ENCODE measurements at places on chromosomes 13 and 19.
A peak's percentile ranks its signal among the peaks of the same experiment; 100 is the strongest.

- peak; percentile 8 for DNase-seq
Measured at GRCh38 chr13:74206061-74206561, 71.9 kb upstream of the KLF12 start.

DNA sequence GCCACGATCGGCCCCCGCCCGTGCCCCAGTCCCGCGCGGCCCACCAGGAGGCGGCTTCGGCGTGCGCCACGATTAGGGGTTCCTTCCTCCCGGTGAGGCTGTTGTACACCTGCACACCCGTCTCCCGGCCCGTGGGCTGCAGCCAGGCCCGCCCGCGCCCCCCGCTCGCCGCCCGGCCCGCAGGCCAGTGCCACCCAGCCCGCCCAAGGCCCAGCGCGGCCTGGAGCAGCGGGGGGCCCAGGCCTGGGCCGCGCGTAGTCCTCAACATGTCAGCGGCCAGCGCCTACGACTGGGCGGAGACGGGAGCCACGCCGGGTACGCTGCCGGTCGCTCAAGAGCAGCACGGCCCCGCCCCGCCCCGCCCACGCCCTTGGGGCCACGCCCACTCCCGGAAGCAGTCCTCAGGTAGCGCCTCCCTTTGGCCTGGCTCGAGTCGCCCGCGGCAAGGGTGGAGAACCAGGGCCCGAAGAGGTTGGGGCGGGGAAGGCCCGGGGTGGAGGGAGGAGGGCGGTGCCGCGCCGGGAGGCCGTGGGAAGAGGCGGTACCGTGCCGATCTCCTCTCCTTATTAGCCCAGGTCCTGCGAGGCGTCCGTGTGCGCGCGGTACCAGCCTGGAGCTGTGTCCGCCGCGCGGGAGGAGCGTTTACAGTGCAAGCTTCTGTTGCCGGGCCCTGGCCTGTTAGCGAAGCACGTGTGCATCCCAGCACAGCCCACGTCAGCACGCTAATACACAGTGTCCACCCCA is at the start of gene CARS2:
Gene CARS2, minus strand, starts transcription at position 291 of the 744 bp plus-strand sequence. Its CDS starts 23 bp downstream, at position 268.
- DNase-seq = peak; percentile 93

DNA sequence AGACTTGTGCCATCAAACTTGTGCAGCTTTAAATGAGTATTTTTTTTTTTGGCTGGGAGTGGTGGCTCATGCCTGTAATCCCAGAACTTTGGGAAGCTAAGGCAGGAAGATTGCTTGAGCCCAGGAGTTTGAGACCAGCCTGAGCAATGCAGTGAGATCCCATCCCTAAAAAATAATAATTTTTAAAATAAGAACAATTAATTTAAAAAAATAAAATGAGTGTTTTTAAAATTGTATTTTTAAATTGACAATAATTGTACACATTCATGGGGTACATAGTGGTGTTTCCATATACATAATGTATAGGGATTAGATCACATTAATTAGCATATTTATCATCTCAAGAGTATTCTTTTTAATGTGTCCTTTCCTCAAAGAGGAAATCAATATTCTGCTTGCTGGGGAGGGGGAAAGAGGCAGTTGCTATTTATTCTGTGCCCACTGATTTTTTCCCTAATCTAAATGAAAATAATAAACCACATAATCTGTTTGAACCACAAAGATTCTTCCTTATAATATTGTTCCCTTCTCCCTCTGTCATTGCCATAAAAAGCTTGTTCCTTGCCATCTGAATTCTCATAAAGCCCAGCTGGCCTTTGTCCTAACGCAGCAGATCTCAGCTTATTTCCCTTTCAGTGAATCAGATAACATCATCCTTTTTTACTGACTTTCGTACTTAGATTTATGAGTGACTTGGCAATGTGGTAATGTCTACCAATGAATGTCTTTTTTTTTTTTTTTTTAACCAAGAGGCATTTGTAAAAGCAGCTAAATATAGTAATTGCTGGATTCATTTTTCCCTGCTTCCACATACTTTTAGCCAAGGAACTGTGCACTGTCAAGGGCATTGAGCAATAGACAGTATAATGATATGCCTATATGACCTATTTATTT is 81.8 kb upstream of the RUBCNL start:
- DNase-seq = peak; percentile 68

- no peak for DNase-seq
Measured at GRCh38 chr19:35844482-35845214, 7.7 kb downstream of the NPHS1 start.

DNA sequence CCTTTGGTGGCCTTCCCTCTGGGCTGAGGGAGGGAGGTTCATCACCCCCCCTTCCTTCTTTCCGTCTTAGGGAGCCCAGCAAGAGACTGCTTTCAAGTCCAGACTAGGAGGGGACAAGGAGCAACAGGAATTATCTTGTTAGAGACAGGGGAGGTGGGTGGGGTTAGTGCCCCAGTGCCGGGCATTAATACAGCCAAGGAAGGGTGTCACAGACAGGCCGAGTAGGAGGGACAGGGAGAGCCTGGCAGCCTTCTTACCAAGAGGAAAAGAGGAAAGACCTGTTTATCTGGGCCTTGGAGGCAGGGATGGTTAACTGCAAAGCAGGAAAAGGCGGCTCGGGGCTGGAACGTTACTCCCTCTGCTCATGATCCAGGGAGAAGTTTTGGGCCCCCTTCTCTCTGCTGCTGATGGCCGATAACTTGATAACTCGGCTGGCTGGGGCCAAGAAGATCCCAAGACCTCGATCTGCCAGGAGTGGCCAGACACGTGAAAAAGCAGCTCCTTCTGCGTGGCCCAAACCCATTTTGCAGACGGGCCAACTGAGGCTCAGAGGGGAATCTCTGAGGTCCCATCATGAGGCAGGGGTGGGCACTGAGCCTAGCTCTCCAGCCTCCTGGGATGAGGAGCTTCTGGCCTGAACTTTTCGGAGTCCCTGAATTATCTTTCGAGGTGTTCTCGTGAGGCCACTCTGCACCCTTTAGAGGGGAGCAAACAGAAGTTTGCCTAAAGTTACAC is 79.3 kb downstream of the PTPRS start:
- no peak for DNase-seq

DNA sequence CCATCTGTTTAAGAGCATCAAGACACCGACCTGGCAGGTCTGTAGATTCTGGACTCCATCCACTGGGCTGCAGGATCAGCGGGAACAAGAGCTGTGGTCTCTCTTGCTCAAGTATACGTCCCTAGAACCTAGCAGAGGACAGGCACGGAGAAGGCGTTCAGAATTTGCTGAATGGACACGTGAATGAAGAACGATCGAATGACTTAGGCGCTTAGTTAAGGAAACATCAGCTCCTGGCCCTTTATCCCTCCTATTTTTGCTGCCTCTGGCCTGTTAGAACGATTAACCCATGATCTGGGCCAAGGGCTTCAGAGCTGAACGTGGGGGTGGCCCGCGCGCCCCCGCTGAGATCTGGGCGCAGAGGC is 953 bp downstream of the DZIP1 start:
- DNase-seq = peak; percentile 48

- DNase-seq = no peak
Measured at GRCh38 chr13:83295686-83296085, 586.6 kb downstream of the SLITRK1 start.

- no peak for DNase-seq
Measured at GRCh38 chr13:109271061-109271460, 515.3 kb downstream of the IRS2 start.

DNA sequence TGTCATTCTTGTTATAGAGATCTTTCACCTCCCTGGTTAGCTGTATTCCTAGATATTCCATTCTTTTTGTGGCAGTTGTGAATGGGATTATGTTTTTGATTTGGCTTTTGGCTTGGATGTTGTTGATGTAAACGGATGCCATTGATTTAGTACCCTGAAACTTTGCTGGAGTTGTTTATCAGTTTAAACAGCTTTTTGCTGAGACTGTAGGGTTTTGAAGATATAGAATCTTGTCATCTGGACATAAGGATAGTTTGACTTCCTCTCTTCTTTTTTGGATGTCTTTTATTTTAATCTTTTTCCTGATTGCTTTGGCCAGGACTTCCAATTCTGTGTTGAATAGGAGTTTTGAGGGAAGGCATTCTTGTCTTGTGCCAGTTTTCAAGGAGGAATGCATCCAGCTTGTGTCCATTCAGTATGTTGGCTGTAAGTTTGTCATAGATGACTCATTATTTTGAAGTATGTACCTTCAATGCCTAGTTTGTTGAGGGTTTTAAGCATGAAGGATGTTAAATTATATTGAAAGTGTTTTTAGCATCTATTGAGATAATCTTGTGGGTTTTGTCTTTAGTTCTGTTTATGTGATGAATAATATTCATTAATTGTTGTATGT is 16.8 kb downstream of the ZNF431 start:
- no peak for DNase-seq

GRCh38 chr13:43992211-43992610 is 112.5 kb downstream of the LACC1 start:
- DNase-seq = no peak

- no peak for DNase-seq
Measured at GRCh38 chr19:58545286-58546018, 1.6 kb downstream of the TRIM28 start.

- DNase-seq = no peak
Measured at GRCh38 chr13:39281539-39282150, 243.4 kb downstream of the NHLRC3 start.

GRCh38 chr13:31088826-31089420 is 72.8 kb downstream of the HSPH1 start:
- DNase-seq = no peak

- no peak for DNase-seq
Measured at GRCh38 chr19:57165846-57166245, 1.4 kb downstream of the DUXA start.

DNA sequence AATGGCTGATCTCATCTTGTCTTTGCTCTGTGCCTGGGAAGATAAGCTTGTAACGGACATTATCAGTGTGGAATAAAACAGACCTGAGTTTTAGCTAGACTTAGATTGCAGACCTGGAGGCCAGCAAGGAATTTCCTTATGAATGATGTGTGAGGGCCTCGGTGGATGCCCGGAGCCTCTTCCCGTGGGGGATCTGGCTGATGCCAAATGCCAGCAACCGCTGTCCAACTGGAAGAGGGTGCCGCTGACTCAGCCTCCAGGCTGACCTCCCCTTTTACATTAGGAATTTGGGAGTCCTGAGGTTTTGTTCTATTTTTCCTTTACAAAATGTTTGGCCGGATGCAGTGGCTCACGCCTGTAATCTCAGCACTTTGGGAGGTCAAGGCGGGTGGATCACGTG is 19.6 kb upstream of the LILRA2 start:
- no peak for DNase-seq

DNA sequence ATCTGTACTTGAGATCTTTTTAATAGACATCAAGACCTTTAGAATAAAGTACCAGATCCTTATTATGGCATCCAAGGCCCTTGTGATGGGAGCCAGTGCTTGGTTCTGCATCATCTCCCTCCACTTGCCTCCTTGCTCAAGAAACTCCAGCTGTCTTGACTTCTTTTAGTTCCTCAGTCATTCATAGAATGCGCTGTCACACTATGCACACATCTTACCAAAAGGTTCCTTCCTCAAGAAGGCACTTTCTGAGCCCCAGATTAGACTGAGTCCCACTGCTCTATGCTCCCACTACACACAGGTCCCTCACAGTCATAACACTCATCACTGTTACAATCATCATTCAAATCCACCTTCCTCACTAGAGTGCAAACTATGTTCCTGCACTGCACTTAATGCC is 57.8 kb upstream of the ITM2B start:
- DNase-seq = no peak

- DNase-seq = peak; percentile 71
Measured at GRCh38 chr13:35157143-35157755, 215.2 kb downstream of the NBEA start.

- no peak for DNase-seq
Measured at GRCh38 chr19:33301900-33302174, 497 bp downstream of the CEBPA start.

DNA sequence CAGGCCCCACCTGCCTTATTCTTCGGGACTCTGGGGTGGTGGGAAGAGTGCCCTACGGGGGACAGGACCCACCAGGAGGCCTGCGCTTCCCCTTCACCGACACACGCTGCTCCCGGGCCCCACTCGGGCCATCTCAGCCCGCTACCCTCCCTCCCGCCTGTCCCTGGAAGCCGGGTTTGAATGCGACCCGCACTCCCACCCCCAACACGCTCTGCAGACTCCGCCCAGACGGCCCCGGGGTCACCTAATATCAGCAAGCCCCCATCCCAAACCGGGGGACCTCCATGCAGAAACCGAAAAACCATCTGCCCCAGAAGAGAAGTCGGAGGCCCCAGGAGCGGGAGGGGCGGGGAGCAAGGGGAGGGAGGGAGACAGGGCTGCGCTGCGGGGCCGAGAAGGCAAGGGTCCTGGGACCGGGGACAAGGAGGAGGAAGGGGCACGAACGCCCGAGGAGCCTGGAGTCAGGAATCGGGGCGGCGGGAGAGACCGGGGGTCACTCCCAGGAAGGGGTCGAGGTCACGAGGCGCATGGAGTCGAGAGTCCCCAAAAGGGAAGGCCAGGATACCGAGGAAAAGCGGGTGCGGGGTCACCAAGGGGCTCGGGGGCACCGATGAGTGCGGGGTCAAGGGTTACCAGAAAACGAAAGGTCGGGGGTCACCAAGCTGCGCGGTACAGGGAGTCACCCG is 766 bp downstream of the SBNO2 start:
- DNase-seq = peak; percentile 60

DNA sequence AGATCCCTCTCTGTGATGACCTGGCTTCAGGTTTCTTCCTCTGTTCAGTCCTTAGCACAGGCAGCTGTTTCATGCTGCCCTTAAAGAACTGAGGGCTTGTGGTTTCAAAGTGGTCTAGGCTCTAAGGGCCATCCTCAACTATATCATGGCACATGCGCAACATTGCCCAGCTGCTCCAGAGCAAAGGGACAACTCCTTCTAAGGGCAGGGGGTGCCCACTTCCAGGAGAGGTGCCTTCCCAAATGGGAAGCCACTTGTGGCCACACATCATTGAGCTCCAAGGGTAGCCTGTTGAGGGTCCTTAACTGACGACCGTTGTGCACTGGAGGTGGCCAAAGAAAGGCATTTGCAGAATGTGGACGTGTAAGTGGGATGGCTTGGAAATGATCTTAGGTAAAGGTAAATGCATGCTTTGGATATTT is 7.3 kb downstream of the GPR183 start:
- no peak for DNase-seq

- DNase-seq = no peak
Measured at GRCh38 chr19:55368701-55369563, 1.3 kb downstream of the IL11 start.

GRCh38 chr19:737591-738093 is 13.3 kb upstream of the MISP start:
- DNase-seq = peak; percentile 51

DNA sequence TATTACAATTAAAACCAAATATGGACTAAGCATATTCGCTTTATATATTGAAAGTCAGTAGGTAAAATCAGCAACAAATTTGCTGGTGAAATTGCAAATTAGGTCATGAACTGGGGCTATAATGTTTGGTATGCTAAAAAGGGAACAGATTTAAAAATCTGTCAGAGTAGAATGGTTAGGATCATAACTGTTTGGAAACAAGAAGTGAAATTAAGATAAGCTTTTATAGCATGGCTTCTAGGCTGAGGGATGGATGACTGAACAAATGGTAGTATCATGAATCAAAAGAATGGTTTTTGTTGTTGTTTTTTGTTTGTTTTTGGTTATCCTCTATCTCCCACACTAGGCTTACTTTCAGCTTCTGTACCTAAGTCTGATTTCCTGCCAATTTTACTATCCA is 1090.4 kb downstream of the PCDH9 start:
- DNase-seq = no peak

- DNase-seq = peak; percentile 51
Measured at GRCh38 chr19:13952931-13953531, 722 bp downstream of the DCAF15 start.

All from HAP-1 (cell line).